Lower lobe of right lung (tissue), 2 donors: ENCODE measurements at places on chromosomes 12 and 14. TPM values are rescaled to one million over a fixed set of nuclear protein-coding genes. Genes with fewer than 3 reads are reported as not detected.

Gene REC8
- total RNA-seq: 18.4 TPM

Gene NEUROD4
- not detected for total RNA-seq

Gene RAD9B
- 1.1 TPM for total RNA-seq

Gene ST8SIA1
- total RNA-seq: 9.1 TPM

Gene BCL11B
- total RNA-seq: 2.3 TPM

Gene TSHR
- not detected for total RNA-seq

Gene IL31
- total RNA-seq: not detected

Gene KIF5A
- total RNA-seq: 0.09 TPM

Gene KCNC2
- not detected for total RNA-seq

Gene CCDC85C
- total RNA-seq: 15.3 TPM

Gene ADCK1
- 7.4 TPM for total RNA-seq

Gene ZDHHC22
- not detected for total RNA-seq
